ENCODE measurements at places on chromosomes 7 and 10.

- DNase-seq, result peak; percentile 98
These were observed 30.2 kb upstream of the ERCC6 start for GRCh38 chr10:49569031-49569631.

- no peak for DNase-seq
These were observed 162.0 kb upstream of the MGMT start for GRCh38 chr10:129305046-129305445.

GRCh38 chr7:158133515-158134271 is 453.9 kb downstream of the PTPRN2 start:
- DNase-seq, result no peak

DNA sequence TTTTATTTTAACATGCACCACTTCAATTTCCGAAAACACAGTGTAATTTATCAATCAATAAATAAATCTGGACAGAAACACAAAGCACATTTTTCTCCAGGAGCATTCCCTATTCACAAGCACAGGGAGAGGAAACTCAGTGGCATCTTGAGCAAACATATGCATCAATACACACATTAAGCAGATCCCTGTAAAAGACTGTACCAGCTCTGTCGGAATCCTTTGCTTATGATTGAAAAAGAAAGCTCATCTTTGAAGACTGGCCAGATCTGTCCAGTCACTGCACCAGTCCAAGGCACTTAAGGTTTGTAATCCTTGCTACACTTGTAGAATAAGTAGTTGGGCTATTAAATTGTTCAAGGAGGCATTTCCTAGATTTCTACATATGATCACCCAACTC is 343.9 kb downstream of the BMPER start:
- no peak for DNase-seq

- no peak for DNase-seq
These were observed 139.9 kb downstream of the CCDC71L start for GRCh38 chr7:106520962-106521514.

GRCh38 chr7:155296788-155297516 is 726 bp upstream of the INSIG1 start:
- peak; percentile 68 for DNase-seq

DNA sequence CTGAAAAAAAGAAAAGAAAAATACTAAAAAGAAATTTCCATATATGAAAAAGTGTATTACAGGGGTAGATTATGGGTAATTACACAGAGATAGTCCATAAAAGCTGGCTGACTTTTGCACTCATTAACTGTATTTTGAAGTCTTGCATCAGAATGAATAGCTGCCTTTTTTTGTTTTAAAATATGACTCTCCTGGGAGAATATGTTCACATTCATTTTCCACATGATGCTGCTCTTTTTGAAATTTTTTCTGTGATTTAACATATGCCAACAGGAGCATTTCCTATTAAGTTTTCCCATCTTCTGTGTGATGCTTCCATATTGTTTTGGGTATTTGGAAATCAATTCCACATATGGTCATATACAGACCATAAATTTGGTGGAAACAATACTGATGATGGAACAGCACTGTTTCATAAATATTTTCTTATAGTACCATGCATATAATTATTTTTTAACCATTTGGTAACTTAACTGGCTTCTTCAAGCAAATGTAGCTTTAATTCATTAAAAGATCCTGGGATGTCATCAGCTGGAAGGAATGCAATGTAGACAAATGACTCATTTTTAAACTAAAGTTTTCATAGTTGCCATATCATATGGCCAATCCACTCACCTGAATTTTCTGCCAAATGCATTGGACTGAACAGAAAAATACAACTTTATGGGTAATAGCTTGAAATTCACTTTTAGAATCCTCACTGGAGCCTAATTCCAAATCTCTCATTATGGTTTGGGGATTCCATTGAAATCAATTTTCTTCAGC is 313.9 kb upstream of the GLI3 start:
- DNase-seq, result no peak

DNA sequence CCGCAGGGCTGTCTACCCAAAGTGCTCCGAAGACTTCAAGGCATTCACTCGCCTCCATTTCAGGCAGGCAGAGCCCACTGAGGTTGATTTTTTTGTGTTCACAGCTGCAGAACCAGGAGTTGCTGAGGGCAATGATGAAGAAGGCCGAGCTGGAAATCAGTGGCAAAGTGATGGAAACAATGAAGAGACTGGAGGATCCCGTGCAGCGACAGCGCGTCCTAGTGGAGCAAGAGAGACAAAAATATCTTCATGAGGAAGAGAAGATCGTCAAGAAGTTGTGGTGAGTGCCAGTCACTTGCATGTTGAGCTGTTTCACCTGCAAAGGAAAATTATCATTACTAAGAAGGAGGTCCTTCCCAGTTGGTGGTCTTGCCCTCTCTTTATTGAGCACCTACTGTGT is 210.5 kb downstream of the ARHGAP21 start:
- peak; percentile 46 for DNase-seq

DNA sequence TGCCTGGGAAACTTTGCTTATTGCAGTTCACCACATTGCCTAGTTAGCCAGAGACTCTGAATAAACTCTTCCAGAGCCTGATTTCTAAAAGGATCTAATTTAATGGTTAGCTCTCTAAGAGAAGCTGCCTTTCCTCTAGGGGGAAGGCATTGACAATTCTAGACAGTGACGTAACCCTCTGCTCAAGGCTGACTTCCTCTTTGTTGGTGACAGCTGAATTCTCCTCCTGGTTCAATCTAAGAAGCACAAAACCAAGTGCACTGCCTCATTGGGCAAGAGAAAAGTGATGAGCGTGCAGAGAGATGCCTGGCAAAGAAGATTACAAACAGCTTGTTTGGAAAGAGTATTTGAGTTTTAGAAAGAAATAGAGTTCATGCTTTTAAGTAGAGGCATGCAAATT is 102.7 kb downstream of the MACC1 start:
- DNase-seq, result peak; percentile 5

DNA sequence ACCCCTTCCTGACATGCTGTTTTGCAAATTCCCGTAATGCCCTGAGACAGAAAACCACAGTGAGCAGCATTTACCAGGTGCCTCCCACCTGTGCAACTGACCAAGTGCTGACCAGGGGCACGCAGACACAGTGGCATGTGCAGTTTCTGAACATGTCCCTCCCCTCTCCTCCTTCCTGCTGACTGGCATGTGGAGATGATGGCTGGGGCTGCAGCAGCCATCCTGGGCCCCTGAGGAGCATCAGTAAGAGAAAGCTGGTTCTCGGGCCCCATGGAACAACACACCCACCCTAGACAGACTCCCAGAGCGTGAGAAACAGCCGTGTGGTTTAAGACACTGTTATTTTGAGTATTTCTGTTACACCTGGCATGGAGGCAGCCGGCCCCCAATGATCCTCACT is 66.2 kb upstream of the PDGFA start:
- DNase-seq, result no peak

DNA sequence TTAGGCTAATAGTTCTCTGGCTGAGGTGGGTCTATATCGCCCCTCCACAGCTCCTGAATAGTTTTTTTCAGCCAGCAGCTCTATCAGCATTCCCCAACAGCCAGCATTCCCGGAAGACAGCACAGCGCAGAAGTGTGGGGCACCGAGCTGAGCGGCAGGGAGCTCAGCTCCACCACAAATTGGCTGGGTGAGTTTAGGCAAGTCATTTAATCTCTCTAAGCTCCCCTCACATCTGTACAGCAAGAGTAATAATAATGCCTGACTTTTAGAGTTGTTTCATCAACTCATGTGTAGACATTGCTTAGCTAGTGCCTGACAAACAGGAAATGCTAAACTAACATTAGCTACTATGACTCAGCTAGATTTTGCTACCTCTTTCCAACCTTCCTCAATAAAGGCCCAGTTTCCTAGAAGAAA is 247.9 kb upstream of the PTN start:
- DNase-seq, result peak; percentile 77

GRCh38 chr7:79454361-79454960 is 994 bp upstream of the MAGI2 start:
- DNase-seq, result peak; percentile 60

DNA sequence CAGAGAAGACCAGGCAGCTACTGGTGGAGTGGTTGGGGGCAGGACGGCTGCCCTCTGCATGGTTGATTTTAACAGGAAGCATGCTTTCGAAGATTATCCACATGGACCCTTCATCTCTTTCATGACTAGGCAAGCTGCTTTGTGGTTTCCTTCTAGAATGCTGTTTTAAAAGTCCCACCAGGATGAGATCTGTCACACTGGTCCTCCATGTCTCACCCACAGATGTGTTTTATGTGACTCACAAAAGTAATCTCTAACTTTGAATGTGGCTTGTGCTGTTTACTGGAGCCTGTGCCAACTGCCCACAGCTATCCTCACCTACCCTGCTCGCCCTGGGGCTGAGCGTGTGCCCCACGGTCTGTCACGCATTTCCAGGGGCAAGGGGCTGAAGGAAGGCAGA is 188.8 kb downstream of the GFRA1 start:
- no peak for DNase-seq

DNA sequence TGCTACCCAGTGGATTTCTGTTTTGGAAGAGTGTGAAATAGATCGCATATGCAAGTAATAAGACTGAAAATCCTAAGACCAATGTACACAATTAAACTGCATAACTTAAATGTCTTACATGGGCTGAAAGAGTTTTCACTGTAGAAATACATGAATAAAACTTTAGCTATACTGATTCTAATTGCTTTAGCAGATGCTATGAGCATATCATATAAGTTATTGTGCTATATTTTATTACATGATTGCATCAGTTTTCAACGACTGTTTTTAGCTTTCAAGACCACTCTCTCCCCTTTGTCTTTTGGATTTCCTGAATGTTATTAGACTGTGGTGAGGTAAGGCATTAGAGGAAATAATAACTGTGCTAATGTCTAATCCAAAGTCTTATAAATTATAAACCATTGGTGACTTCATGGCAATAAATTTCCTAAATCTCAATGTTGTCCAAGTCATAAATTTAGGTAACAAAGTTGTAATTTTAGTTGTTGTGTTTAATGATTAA is 124.5 kb downstream of the SEMA3A start:
- DNase-seq, result no peak

- no peak for DNase-seq
These were observed 568.5 kb downstream of the PTPRN2 start for GRCh38 chr7:158018971-158019645.

GRCh38 chr10:29612657-29613056 is 22.1 kb downstream of the SVIL start:
- no peak for DNase-seq

DNA sequence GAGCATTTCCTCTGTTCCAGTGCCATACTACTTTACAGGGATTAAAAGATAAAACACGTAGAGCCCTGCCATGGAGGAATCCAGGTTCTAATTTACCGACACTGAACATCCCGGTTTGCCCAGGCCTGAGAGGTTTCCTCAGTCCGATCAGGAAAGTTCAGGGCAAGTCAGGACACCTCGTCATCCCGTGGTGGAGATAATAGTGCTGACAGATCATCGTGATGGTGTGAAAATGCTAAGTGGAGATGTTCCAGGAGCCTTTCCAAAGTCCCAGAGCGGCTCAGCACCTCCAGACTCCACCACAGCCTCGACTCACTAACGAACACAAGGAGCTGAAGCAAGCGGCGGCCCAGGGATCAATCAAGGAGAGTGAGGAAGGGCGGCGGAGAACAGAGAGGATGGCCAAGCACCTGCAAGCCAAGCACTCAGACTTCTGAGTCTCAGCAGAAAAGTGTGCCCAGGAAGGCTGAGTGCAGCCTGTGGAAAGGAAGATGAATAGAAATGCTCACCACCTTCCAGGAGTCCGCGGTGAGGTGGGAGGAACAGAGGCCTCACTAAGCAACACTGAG is 103.7 kb upstream of the VWC2 start:
- no peak for DNase-seq

DNA sequence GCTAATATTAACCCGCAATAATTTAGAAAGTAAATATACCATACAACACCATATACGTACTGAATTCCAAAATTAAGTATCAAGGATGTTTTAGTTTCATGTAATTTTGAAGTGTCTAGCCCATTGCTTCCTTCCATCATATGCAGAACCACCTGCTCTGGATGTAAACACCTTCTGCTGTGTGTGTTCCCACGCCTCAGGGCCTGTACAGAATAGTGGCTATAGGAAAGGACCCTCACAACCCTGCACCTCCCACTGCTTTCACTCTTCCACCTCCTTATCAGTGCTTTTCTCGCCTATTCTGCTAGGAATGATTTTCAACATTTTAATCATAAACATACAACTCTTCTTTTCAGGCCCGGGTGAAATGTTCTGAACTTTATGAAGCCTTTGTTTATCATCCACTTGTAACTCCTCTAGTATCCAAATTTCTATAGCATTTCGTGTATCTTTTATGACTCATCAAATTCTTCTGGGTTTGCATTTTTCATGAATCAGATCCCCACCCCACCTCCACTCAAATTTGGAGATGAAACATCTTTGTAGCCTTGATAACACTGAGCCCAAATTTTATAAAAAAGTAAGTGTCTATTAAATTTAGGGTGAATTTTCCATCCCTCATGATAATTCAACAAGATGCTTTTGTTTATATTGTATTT is 1106.8 kb upstream of the C7orf33 start:
- peak; percentile 3 for DNase-seq

DNA sequence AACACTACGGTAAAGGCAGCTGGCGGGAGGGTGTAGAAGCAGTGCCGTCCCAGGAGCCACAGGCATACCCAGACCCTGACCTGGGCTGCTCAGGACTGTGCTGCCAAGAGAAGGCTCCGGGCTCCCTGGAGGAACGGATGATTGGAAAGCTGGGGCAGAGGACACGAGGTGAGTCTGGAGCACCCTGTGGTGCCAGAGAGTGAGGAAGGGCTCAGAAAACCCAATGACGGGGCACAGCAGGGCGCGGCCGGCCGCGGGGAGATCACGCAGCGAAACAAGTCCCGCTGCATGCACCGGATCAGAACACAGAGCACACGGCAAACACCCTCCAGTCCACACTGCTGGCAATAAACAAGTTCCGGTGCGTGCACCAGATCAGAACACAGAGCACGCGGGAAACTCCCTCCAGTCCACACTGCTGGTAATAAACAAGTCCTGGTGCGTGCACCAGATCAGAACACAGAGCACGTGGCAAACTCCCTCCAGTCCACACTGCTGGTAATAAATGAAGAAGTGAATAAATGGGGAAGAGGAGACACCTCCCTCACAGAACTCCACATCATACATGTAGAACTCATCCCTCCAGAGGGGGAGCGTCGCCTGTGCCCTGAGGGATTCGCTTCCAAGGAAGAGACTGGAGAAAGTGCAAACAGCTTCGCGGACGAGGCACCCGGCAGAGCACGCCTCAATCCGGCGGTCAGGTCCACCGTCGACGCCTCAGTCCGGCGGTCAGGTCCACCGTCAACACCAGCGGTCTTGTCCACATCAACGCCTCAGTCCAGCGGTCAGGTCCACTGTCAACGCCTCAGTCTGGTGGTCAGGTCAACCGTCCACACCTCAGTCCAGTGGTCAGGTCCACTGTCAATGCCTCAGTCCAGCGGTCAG is 265.0 kb downstream of the MAD1L1 start:
- no peak for DNase-seq
